Stimulated activated CD8-positive, alpha-beta memory T cell treated with anti-CD3 and anti-CD28 coated beads, Interleukin-7, amount 100 ng/mL, for 4 hours (primary cell): ENCODE measurements at places on chromosomes 7 and 10.

DNA sequence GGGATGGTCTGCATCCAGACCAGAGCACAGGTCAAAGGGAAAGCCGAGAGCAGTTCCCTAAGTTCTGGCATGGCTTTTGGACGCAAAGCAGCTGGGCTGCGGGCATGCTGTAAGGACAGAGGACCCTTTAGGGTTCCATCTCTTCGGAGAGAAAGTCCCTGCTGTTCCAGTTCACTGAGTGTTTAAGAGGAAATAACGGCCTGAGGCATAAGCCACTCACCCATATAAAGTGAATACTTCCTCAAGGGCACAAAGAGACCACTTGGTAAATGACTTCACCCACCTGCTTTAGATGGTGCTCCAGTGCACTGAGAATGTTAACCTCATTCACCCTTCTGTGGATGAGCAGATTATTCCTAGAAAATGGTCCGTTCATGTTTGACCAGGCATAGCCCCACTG lies 586.7 kb upstream of the GALNT17 start:
- DNase-seq, result no peak

- no peak for DNase-seq
These were observed 206.5 kb upstream of the PRKCQ start for GRCh38 chr10:6786579-6787031.

- DNase-seq, result no peak
These were observed 306.0 kb downstream of the GRID1 start for GRCh38 chr10:86060386-86061277.

GRCh38 chr10:61896854-61897661 lies 4.4 kb upstream of the ARID5B start:
- no peak for DNase-seq

GRCh38 chr7:22066522-22066921 lies 120.8 kb upstream of the CDCA7L start:
- no peak for DNase-seq

- DNase-seq, result no peak
These were observed 21.5 kb upstream of the C10orf120 start for GRCh38 chr10:122721111-122721510.

DNA sequence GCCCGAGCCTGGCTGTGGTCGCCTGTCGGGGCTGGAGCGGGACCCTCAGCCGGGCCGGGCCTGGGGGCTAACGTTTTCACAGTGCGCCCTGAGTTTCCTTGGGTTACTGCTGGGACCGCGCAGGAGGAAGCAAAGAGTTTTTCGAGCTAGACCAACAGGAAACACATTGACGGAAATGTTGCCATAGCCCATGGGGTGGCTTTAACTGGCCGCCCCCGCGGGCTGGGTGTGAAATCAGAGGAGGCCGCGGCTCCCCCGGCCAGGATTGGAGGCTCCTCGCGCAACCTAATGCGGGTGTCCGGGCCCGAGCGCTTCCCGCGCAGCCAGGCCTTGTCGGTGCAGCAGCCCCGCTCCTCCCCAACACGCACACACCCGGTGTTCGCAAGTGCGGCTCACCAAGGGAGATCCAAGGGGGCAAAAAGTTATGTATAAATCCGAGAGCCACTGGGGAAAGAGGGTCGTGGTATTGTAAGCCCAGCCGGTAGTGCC lies 1.9 kb downstream of the HHEX start:
- peak; percentile 21 for DNase-seq

GRCh38 chr7:76315364-76315763 lies 12.9 kb downstream of the HSPB1 start:
- no peak for DNase-seq

DNA sequence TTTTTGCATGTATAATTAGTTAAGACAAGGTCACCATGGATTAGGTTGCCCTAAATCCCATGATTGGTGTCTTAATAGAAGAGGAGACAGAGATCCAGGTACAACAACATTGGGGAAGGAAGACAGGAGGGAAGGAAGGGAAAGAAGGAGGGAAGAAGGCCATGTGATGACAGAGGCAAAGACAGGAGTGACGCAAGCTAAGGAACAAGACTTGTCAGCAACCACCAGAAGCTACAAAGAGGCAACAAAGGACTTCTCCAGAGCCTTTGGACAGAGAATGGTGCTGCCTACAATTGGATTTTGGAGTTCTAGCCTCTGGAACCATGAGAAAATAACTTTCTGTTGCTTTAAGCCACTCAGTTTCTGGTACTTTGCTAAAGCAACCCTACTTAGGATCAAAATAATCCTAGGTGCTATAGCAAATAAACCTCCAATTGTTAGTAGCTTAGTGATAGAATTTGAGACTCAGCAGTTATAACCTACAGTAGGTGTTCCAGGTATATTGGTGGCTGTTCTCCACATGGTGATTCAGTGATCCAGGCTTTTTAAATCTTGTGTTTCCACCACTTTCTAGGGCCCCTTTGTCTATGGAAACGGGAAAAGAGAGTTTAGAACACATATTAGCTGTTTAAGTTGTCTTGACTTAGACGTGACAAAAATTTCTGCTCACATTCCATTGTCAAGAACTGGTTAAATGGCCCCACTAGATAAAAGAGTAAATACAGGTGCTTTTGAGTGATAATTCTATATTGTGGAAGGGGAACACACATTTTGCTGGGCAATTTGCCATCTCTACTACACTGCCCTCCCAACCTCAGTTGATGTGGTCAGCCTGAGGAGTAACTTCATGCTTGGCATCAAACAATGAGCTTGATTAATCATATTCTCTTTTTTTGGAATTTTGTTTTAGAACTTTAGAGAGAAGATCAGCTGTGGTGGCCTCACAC lies 70.5 kb upstream of the SP4 start:
- DNase-seq, result no peak

GRCh38 chr7:22628112-22628511 lies 98.9 kb upstream of the IL6 start:
- no peak for DNase-seq

- DNase-seq, result no peak
These were observed 22.6 kb downstream of the COL28A1 start for GRCh38 chr7:7512861-7513597.

DNA sequence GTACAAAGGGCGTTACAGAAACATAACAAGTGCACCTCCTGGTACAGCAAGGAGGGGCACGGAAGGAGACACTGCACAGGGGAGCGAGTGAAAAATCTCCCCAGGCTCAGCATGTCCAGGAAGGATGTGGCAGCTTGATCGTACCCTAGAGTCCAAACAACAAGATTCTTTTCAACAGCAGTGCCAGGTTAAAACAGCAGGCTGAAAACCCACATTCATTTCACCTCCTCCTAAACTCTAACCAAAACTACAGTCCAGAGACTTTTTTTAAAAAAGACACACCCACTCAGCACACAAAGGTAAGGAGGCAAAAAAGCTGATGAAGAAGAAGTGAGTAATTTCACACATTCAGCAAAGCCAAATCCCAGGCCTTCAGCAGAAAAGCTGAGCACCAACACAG lies 138.8 kb downstream of the SFMBT2 start:
- DNase-seq, result no peak

DNA sequence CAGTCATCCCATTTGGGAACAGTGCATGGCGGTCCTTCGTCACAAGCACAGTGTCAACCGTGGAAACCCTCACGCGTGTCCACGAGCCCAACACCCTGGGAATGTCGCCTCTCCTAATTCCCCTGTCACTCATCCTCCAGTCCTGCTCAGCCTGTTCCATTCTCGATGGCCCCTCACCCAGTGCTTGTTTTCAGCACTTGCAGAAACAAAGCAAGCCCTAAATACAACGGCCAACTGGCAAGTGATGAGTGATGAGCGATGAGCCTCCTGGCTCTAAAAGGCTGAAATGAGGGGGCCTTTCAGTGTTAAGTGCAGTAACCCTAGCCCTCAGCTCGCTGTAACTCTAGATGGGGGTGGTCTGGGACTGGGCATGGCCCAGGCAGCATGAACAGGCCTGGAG lies 22.6 kb downstream of the NKX2-3 start:
- DNase-seq, result no peak

GRCh38 chr7:111414374-111414773 lies 147.9 kb downstream of the IMMP2L start:
- no peak for DNase-seq

- no peak for DNase-seq
These were observed 11.8 kb downstream of the EPHA1 start for GRCh38 chr7:143396625-143397556.

GRCh38 chr7:85014936-85015660 lies 171.8 kb downstream of the SEMA3D start:
- no peak for DNase-seq

GRCh38 chr7:2128601-2129322 lies 104.0 kb downstream of the MAD1L1 start:
- DNase-seq, result no peak

DNA sequence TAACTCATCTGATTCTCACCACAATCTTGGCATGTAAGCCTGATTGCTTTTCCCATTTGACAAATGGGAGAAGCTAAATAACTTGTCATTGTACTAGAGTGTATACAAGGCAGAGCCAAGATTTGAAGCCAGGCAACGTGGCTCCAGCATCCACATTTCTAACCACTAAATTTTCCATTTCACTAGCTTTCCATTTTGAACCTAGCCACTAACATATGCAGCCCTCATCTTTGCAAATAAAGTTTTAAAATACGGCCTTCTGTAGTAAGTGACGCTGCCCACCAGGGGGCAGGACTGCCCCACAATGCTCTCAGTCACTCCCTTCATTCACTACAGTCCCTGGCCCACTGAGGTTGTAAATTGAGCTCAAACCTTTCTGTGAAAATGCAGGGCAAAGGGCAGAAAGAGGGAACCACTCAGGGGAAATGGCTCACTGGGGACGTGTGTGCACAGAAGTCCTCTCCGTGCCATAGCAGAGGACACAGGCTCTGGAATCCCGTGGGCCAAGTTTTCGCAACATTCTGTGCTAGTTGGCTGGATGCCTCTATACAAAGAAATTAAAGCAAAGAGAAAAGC lies 315.7 kb downstream of the TNS3 start:
- DNase-seq, result no peak

DNA sequence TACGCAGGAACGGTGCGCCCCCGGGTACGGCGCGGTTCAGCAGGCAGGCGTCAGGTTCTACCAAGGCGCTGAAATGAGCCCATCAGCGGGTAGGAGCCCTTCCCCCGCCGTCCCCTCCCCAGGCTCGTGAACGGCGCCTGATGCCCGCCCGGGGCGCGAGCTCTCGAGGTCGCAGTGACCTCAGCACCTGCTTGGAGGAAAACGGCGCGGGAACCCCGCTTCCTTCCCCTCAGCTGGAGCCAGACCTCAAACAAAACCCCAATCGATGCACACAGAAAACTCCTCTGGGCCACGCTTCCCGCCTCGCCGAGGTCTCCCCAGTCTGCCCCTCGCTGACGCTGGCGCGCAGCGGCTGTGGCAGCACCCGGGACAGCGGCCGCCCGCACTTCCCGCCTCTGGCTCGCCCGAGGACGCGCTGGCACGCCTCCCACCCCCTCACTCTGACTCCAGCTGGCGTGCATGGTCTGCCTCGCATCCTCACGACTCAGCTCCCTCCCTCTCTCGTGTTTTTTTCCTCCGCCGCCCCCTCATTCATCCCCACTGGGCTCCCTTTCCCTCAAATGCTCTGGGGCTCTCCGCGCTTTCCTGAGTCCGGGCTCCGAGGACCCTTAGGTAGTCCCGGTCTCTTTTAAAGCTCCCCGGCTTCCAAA lies 514 bp upstream of the GAD2 start:
- DNase-seq, result no peak

DNA sequence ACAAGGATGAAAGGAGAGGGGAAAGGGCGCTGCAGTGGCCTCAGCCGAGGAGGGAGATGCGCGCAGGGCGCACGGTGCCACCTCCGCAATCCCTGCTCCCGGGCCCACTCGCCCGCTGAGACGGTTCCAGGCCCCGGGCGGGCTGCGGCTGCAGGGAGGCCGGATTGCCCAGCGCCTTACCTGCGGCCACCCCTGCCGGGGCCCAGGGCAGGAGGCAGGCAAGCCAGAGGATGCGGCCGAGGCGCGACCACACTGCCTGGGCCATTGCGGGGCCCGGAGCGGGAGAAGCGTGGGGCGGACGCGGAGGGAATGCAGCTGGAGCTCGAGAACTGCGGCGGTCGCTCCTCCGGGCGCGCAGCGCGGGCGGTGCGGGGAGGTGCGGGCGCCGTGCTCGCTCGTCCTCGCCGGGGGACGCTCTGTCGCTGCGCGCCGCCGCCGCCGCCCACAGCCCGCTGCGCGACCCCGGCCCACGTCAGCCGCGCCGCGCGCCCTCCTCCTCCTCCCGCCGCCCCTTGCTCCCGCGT lies at the start of gene TMEM130:
Gene TMEM130, minus strand, starts transcription at position 418 of the 524 bp plus-strand sequence. Its CDS starts 153 bp downstream, at position 265.
- DNase-seq, result no peak

- no peak for DNase-seq
These were observed 36.0 kb downstream of the SLK start for GRCh38 chr10:104002911-104003310.

- no peak for DNase-seq
These were observed 66.6 kb downstream of the TLL2 start for GRCh38 chr10:96446966-96447596.

DNA sequence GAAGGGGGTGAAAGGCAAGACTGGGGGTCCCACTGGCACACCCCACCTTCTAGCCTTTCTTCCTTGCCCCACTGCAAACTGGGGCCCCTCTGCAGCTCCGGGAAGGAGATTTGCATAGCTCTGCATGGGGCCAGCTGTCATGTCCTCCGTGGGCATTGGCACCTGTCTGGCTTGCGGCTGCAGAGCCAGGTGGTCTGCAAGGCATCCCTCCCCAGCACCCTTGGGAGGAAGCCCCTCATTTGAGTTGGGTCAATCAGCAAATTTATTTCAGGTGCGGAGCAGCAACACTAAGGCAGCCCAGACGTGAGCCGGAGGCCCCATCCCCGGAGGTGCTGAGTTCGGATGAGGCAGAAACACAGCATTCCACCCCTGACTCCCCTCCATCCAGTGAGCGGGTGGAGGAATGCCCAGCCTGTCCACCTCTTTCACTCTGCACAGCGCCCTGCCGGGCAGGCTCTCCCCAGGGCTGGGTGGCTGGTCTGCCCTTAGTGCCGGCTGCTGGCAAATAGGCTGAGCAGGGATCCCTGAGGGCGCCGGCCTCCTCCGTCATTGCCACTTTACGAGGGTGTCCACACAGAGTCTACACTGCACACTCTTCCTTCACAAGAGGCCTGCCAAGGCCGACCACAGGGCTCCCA lies 143.2 kb downstream of the TCERG1L start:
- no peak for DNase-seq

GRCh38 chr10:47235484-47235883 lies 64.5 kb upstream of the GDF10 start:
- DNase-seq, result no peak

DNA sequence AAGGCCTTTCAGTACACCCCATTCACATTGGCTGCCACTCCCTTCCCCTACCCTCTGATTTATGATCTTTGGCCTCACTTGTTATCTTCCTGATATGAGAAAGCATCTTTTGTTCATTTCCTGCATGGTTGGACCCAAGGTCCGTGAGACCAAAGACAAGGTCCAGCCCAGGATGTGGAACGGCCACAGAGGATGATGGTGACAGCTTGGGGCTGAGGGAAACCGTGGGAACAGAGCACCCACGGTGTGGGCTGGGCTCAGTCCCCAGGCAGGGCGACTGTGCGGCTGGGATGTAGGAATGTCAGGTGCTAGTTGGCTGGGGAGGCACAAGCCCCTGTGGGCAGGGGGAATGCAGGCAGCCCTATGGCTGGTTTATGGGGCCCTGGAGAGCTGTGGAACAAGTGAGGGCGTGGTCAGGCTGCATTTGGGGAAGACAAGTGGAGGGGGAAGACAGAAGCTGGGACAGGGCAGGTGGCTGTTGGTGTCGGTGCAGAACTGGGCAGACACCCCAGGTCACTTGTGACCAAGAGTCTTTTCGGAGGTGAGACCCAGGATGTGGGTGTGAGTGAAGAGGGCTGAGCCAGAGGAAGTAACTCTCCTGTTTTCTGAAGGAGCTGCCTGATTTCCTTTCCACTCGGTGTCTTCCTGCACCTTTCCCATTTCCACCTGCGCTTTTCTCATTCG lies 51.7 kb upstream of the IGFBP3 start:
- DNase-seq, result no peak
